ENCODE measurements at places on chromosomes 13 and 19. TPM values are rescaled to one million over a fixed set of nuclear protein-coding genes. Genes with fewer than 3 reads are reported as not detected.

LYPD3 gene
- 0.52 TPM for total RNA-seq

ZNF100 gene
- total RNA-seq, result 12.0 TPM

ZNF444 gene
- 23.8 TPM for total RNA-seq

LILRB3 gene
- total RNA-seq, result 25.5 TPM

LRP3 gene
- total RNA-seq, result 36.1 TPM

CYP2F1 gene
- not detected for total RNA-seq

RNF225 gene
- not detected for total RNA-seq

- DNase-seq, result no peak
These were observed 16.4 kb downstream of the FREM2 start for GRCh38 chr13:38703255-38703654.

- DNase-seq, result no peak
These were observed 16.2 kb downstream of the MCF2L start for GRCh38 chr13:112984954-112985802.

DNA sequence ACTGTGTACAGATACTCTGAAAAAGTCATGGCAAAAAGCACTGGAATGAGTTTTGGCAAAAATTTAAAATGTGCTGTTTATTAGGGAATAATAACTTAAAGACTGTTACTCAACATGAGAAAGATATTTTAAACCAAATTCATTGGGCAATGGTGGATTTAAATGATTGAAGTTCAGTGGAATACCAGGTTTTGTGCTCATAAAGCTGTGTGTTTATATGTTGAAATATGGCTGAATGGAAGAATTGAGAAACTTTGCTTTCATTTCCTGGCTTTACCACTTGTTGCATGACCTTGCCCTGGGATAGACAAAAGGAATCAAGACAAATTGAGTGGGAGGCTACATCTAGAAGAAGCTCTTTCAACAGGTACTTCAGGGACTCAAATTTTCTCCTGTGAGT lies 246.4 kb downstream of the GPC5 start:
- no peak for DNase-seq

- DNase-seq, result no peak
These were observed 2.5 kb downstream of the ZNF780B start for GRCh38 chr19:40053491-40053890.

DNA sequence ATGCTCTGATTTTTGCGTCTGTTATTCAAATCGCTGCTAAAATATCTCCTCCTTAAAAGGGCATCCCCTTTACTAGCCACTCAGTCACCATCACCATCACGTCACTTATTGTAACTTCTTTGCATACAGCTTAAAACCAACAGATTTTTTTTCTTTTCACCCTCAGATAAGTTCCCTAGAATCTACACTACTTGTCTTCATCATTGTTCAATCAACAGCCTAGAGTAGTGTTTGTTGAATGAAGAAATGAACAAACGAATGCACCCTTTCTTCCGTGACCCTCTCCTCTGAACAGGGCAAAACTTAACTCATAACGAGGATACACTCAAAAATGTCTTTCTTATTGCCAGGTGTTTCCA lies 1.1 kb upstream of the AKAP11 start:
- DNase-seq, result no peak

GRCh38 chr19:46412650-46413261 lies 608 bp downstream of the CCDC8 start:
- DNase-seq, result peak; percentile 82

DNA sequence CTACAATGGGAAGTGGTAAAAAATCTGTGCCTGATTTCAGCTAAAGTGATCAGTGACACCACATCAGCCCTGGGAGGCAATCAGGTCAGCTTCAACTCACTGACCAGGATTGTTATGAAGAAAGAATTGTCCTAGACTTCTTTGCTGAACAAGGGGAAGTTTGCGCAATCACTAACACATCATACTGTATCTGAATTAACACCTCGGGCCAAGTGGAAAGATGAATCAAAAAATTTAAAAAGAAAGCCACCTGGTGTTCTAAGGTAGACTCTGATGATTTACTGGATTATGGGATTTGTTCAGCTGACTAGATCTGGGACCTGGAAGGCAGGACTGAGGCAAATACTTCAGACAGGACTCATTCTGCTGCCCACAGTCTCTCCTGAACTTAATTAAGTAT lies 161.8 kb downstream of the DIAPH3 start:
- DNase-seq, result no peak

GRCh38 chr13:58782736-58783135 lies 1151.2 kb downstream of the PCDH17 start:
- no peak for DNase-seq

DNA sequence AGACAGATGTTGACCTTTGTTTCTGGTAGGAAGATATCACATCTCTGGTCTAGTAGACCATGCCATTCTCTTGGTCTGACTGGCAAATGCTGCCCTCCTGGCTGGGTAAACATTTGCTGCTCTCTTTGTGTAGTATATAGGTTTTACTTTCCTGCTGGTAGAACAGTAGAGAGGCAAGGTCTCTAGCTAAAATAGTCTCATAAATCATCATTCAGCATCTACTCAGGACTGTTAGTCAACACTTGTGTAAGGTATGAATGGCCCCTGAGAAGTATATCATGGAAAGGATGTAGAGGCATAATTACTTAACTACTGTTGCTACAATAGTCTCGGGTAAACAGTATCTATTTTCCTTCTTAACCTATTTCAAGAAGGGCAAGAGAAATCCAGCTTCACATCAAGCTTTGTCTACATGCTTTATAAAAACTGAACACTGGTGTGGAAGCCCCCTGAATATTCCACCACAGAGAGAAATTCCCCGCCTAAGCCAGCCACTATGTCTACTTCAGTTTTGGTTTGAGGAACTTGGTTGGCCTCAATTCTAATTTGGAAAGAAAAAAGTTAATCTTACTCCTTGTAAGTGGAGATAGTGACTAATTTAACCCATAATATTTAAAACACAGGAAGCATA lies 18.4 kb upstream of the MYCBP2 start:
- no peak for DNase-seq
